Neural crest cell (in vitro differentiated cells): ENCODE measurements at places on chromosomes 7 and 10.

- H3K4me1 ChIP-seq, result no peaks in the 10 kb centered on the region
- no peak overlapping the region for H3K27ac ChIP-seq
- no peaks in the 10 kb centered on the region for H3K27me3 ChIP-seq
- H3K36me3 ChIP-seq, result peaks cover 49% of the 10 kb centered on the region
- DNase-seq, result no peak
Measured at GRCh38 chr7:152046531-152046930, 21.1 kb downstream of the GALNT11 start.

DNA sequence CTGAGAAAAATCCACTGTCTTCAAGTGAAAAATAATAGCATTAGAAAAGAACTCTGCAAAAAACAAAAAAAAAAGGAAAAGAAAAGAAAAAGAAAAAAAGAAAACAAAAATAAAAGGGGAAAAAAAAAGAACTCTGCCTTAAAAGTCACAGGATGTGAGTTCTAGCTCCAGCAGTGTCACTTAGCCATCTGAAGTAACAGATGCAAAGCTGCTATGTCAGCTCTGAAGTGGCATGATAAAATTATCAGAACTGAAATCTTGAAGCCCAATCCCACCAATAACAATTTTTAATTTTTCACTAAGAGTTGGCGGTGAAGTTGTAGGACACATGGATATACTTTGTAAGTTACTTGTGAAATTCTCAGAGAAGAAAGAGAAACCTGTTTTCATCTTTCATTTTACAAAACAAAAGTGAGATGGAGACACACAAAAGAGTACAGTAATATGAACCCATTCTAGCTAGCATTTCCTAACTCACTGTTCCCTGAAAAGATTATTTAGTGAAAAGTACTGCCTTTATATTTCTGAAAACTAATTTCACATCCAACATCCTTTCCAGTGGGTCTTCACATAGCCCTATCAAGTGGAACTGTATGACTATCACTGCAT, 103.5 kb downstream of the ELAPOR2 start:
- peaks cover 13% of the 10 kb centered on the region for H3K36me3 ChIP-seq
- no peak overlapping the region for H3K4me3 ChIP-seq
- H3K4me1 ChIP-seq, result peaks cover 24% of the 10 kb centered on the region
- H3K27me3 ChIP-seq, result no peaks in the 10 kb centered on the region
- DNase-seq, result no peak

DNA sequence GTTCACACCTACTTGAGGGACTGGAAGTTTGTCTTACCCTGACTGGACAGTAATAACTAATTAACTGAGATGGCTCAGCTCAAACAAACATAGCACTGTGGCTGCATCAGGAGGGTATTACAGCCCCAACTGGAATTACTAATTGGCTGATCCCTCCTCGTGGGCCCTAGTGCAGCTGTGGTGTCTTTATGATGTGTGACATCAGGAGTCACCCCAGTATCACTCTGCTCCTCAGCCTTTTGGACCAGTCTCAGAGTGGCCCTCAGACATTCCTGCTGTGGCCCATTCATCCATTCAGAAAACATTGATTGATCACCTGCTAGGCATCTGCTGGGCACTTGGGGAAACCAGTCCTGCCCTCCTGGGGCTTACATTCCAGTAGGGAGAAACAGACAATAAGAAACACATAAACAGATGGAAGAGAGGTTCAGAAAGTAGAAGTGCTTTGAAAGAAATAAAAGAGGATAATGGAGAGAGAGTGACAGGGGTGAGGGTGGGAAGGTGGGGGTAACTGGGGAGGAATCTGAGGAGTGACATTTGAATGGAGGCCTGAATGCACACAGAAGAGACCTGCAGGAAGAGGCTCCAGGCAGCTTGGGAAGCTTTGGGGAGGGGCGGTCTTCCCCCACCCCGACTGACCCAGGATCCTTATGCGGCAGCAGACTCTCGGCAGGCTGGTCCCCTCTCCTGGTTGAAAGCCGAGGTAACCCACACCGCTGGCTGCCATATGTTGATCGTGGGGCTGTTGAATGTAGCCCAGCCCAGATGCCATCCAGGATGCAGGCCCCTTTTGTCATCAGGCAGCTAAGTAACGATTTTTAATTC, 113.1 kb downstream of the C10orf105 start:
- no peaks in the 10 kb centered on the region for H3K27me3 ChIP-seq
- no peak overlapping the region for H3K27ac ChIP-seq

DNA sequence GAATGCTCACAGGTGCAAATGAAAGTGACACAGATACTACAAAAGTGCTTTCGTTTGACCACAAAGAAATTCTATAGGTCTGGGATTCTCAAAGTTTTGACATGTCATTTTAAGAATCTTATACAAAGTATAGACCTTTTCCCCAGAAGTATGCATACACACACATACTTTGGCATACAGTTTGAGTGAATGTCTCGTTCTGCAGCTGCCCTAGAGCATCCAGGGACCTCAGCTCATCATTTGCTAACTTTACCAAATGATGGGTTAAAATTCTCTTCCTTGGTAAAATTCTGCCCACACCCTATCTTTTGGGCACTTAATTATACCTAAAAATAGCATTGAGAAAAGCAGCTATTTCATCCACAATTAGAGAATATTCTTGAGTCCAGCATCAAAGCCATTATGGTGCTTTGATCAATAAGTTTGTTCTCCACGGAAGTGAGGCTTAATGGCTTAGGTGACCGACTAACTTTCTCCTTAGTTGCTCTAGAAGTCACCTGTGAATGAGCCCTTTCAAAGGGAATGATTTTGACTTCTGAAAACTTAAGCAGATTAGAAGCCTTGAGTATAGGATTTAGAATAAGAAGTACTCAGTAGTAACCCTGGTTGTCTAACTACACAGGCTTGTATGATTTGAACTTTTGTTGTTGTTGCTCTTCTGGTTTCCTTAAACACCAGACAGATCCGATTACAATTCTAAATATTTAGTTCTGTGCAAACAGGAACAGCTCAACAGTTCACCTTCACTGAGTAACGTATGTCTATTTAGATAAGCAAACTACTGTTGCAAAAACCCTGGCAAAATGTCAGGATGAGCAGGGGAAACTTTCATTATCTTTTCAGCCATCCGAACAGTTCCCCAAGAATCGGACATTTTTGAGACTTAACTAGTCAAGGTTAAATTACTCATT, 70.6 kb downstream of the CNNM2 start:
- no peak overlapping the region for H3K27ac ChIP-seq
- no peaks in the 10 kb centered on the region for H3K4me1 ChIP-seq
- no peaks in the 10 kb centered on the region for H3K27me3 ChIP-seq
- no peak overlapping the region for H3K4me3 ChIP-seq
- H3K36me3 ChIP-seq, result no peaks in the 10 kb centered on the region
